ENCODE measurements at places on chromosomes 12 and 14. TPM values are rescaled to one million over a fixed set of nuclear protein-coding genes. Genes with fewer than 3 reads are reported as not detected.

MYH6 gene
- 60.7 TPM for polyA plus RNA-seq

PTPN6 gene
- polyA plus RNA-seq, result 2.1 TPM

NTN4 gene
- 3.8 TPM for polyA plus RNA-seq

- DNase-seq, result no peak
Measured at GRCh38 chr12:34595749-34596733, 573.7 kb downstream of the ALG10 start.

DNA sequence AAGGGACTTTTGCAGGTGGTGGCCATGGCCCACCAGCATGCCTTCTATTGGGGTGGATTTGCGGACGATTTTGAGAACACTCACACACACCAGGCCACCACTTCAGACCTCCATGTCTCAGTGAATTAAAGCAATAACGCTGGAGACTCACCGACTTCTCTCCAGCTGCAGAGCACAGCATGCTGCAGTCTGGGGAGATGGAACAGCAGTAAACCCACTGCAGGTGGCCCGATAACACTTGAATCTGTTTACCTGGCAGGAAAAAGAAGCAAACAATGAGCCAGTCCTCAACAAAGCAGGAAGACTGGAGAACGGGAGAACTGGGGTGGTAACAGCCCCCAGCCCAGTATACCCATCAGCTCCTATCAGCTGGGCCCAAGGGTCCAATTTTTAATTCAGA lies 21.6 kb downstream of the RFC5 start:
- no peak for DNase-seq

- DNase-seq, result no peak
Measured at GRCh38 chr12:87150969-87151662, 878.1 kb downstream of the C12orf50 start.

GRCh38 chr12:124679533-124680371 lies 112.3 kb upstream of the NCOR2 start:
- DNase-seq, result peak; percentile 49

DNA sequence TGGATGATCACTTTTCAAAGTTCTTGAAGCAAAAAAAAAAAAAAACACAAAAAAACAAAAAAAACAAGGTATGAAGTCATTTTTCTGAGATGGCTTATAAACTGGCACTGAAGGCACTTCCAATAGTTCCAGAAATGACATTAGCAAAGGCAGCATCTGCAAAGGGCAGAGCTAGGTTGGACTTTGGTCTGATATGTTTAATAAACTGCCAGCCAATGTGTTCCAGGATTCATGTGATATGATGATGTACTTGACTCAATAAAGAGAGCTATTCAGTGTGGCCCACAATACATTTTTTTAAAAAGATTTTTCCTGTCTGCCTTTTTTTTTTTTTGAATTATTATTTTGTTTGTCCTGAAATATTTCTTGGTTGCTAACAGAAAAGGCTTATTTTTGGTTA lies 79.6 kb downstream of the VRK1 start:
- DNase-seq, result no peak
